ENCODE measurements at places on chromosomes 1 and 21. TPM values are rescaled to one million over a fixed set of nuclear protein-coding genes. Genes with fewer than 3 reads are reported as not detected.

GRCh38 chr1:48936436-48936835, 159.7 kb upstream of the BEND5 start:
- DNase-seq = no peak

Gene SLC44A5
- 8.0 TPM for total RNA-seq

DNA sequence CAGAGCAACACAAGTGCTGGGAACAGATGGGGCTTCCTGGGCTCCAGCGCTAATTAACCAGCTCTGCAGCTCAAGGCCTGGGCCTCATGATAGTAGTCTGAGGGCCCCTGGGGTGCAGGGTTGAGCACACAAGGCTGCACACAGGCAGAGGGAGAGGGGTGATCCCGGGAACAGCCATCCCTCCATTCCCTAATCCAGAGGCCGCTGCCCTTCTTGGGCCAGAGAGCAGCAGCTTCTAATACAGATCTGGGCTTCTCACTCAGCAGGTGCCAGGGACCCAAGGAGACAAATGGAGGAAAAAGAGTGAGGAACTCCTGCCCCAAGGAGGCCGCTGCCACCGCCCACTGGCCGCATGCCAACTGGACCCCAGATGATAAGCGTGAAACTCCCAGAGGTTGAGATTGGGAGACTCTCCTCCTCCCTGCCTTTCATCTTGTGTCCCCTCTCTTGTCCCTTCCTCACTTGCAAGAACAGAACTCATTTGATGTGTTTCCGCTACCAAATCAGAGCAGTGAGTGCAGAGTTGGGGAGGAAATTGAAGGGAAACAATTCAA, 58.0 kb upstream of the IFNAR2 start:
- DNase-seq = no peak

Gene DMRTA2
- total RNA-seq = 0.10 TPM

DNA sequence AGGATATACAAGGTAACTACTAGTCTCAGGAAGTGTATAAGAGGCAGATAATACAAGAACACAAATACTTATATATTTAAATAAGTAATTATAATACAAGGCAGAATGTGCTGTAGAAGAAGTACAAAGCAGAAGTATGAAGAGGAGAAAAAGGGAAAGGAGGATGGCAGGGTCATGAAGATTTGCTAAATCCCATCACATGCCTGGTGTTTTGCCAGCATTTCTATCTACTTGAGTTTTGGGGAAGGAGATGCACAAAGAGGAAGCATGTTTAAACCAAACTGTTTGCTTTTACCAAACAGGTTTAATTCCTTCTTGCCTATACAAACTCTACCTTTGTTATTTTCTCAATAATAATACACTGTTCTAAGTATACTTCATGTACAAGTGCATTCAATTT, 60.9 kb upstream of the PODN start:
- DNase-seq = no peak

GRCh38 chr1:41518471-41518870, 34.0 kb upstream of the EDN2 start:
- DNase-seq = no peak

Gene CA14
- 75.4 TPM for total RNA-seq

Gene PTGS2
- total RNA-seq = 1.7 TPM

Gene GPR25
- not detected for total RNA-seq

Gene LAMB3
- total RNA-seq = 0.45 TPM

Gene SOAT1
- 2.7 TPM for total RNA-seq

GRCh38 chr1:29409616-29410015, 173.3 kb downstream of the PTPRU start:
- no peak for DNase-seq

Gene HTR1D
- 3.9 TPM for total RNA-seq

Data from H7 (cell line).